ENCODE measurements at places on chromosomes 1 and 21. TPM values are rescaled to one million over a fixed set of nuclear protein-coding genes. Genes with fewer than 3 reads are reported as not detected.

Gene DNM3
- total RNA-seq, result 72.0 TPM

Gene KCNE2
- total RNA-seq, result 0.23 TPM

Gene U2AF1
- total RNA-seq, result 22.8 TPM

Gene ARPC5
- 103 TPM for total RNA-seq

Gene CDA
- total RNA-seq, result not detected

Gene GJA4
- total RNA-seq, result 3.9 TPM

Measured in diencephalon (tissue), 1 donor.